Neural progenitor cell (in vitro differentiated cells): ENCODE measurements at places on chromosomes 11 and 22. TPM values are rescaled to one million over a fixed set of nuclear protein-coding genes. Genes with fewer than 3 reads are reported as not detected.
A peak's percentile ranks its signal among the peaks of the same experiment; 100 is the strongest.

GRCh38 chr11:102368472-102368871, 21.5 kb downstream of the BIRC2 start:
- H3K4me3 ChIP-seq: no peak overlapping the region
- DNase-seq: no peak

- H3K27me3 ChIP-seq: peaks cover 76% of the 10 kb centered on the region
- no peak overlapping the region for H3K27ac ChIP-seq
- peak; percentile 51 for DNase-seq
- H3K4me3 ChIP-seq: peak overlapping the region; percentile 45
Observed at GRCh38 chr11:828506-829175, 922 bp downstream of the CRACR2B start.

Gene NCF4
- not detected in 2 replicates for total RNA-seq

Gene RFPL3
- total RNA-seq: 0.09 TPM in 1 of 2 replicates, not detected in the other

Gene SCUBE2
- total RNA-seq: 21.2 and 42.1 TPM in 2 replicates
